B cell (primary cell): ENCODE measurements at places on chromosomes 3 and 15. TPM values are rescaled to one million over a fixed set of nuclear protein-coding genes. Genes with fewer than 3 reads are reported as not detected.

GRCh38 chr15:91338766-91339165, 238.7 kb downstream of the SV2B start:
- DNase-seq: no peak

TTC14 gene
- 136 and 139 TPM in 2 replicates for total RNA-seq

MASP1 gene
- total RNA-seq: not detected in 2 replicates

SCN10A gene
- not detected in 2 replicates for total RNA-seq
